ENCODE measurements at places on chromosomes 5 and 9.

DNA sequence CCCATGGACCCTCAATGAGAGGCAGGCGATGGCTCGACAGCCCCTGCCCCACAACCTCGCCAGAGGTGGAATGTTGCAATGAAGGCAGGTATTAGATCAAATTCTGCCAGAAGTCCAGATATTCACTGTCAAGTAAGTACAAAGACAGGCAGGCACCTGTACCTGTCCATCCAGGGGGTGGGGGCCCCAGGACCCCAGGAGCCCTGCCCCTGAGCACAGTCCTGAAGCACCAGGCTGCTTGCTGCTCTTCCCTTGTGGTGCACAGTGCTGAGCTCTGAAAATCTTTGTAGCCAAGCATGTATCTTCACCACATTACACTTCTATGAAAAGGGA lies 26.2 kb upstream of the HMCN2 start:
- no peak for DNase-seq

- no peak for DNase-seq
Observed at GRCh38 chr5:17174965-17175364, 42.5 kb upstream of the BASP1 start.

DNA sequence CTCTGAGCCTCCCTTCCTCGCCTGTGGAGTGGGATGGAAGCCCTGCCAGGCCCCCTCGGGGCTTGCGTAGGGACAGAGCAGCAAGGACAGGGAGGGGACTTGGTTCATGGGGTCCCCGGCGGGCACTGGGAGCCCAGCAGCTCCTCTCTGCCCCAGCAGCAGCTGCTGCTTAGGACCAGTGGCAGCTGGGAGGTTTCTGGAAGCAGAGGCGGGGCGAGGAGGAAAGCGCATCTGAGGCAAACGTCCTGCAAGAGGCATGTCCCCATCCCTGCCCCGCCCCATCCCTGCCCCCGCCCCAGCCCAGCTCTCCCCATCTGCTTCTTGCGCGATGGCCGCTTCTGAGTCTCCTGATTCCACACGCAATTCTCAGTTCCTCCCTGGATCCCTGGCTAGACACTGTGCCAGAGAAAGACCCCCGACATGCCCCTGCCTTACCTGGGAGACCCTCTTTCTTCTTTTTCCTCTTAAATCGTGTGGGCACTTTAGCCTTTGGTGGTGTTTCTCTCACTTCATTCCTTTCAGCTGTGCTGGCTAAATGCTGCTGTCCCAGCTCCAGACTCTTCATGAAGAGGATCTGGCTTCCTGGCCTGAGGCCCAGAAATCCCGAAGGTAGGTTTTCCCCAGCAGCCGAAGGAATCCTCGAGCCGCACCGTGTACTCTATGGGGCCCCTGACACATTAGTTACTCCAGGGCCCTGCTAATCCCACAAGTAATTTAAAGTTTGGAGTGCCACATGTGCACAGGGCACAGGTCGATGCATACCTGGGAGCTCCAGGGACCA lies 4.4 kb upstream of the OR2S2 start:
- DNase-seq = no peak

DNA sequence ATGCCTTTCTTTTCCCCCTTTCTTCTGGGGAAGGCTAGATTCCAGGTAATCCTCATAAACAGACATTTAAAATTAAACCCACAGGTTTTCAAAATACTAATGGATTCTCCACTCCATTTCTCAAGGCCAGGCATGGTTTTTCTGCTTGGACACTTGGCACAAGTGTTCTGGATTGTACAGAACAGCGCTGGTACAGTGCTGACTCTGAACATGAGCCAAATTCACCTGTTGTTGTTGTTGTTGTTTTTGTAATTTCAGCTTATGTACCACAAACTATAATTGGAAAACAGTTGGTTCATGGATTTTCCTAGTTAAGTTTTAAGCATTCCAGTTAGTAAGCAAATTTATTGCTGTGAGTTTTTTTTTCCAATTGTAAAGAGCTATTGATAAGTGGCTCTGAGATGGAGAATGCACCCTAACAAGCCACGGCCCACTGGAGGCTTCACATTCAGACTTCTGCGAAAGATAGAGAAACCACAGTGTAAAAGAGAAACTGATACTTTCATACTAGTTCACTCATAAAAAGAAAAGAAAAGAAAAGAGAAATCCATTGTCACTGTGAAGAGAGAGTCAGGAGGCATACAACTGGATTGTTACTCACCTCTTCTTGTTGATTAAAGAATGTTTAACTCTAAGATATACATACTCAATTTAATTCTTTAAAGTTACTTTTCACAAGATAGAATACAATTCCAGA lies 16.2 kb upstream of the ITGA1 start:
- DNase-seq = peak; percentile 10

DNA sequence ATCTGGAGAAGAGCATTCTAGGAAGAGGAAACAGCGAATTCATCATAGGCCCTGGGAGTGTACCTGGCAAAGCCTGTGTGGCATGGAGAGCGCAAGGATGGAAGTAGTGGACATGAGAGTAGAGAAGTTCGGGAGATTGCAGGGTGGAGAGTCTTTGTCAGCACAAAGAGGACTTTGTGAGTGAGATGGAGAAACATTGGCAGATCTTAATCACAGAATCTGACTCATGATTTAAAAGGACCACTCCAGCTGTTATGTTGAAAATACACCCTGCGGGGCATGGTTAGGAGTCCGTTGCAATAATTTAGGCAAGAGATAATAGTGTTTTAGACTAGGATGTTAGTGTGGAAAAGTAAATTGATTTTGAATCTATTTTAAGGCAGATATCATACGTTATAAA lies 116.9 kb downstream of the HACD4 start:
- no peak for DNase-seq

DNA sequence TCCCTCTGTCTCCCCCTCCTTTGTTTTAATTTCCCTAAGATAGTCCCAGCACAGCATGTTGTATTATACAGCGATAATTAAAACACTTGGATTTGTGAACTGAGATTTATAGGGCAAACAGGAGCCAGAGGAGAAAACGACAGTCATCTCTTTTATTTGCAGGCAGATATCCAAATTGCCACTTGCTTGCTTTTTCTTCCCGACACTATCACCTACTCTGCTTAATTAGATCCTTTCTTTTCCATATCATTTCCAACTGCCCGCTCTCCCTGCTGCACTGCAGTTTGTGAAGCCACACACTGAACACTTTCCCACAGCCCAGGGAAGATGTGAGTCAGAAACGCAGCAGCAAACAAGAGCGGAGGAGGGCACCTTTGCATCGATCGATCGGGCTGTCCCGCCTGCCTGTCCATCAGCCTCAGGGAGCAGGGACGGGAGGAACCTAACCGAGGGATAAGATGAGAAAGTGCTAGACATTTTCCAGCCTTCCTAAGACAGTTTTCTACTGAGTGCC lies 35.8 kb upstream of the SPRY4 start:
- DNase-seq = no peak

GRCh38 chr9:126388964-126389708 lies 62.5 kb downstream of the MVB12B start:
- DNase-seq = no peak

DNA sequence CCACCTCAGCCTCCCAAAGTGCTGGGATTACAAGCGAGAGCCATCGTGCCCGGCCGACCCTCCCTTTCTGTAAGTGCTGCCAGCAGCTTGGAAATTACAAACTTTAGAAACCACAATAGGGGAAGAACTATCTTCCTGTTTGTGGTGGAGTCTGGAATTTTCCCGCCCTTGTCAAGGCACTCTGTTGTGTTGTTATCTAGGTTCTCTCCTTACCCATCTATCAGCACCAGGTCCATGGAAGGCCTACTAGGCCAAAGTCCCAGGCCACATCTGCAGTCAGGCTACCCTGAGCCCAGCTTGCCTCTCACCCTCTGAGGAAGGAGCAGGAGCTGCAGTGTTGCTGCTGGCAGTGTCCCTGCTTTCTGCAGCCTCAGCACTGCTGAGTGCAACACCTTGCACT lies 214.9 kb downstream of the MCTP1 start:
- DNase-seq = no peak

- no peak for DNase-seq
Observed at GRCh38 chr9:26244661-26245451, 566.6 kb upstream of the TUSC1 start.

DNA sequence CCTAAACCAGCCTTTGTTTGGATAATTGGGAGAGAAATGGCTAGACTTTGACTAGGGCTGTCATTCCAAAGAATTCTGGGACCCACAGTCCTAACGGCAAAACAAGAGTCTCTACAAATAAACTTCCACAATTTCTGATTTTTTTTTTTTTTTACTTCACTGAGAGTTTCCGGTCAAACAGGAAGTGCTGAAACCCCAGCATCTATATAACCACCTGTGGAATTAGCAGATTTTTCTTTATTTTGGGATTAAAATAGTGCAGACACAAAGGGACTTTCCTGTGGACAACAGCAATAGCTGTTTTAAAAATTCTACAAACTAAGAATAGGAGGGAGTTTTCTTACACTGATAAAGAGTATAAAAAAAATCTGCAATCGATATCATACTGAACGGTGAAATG lies 157.4 kb downstream of the ARSB start:
- DNase-seq = no peak

DNA sequence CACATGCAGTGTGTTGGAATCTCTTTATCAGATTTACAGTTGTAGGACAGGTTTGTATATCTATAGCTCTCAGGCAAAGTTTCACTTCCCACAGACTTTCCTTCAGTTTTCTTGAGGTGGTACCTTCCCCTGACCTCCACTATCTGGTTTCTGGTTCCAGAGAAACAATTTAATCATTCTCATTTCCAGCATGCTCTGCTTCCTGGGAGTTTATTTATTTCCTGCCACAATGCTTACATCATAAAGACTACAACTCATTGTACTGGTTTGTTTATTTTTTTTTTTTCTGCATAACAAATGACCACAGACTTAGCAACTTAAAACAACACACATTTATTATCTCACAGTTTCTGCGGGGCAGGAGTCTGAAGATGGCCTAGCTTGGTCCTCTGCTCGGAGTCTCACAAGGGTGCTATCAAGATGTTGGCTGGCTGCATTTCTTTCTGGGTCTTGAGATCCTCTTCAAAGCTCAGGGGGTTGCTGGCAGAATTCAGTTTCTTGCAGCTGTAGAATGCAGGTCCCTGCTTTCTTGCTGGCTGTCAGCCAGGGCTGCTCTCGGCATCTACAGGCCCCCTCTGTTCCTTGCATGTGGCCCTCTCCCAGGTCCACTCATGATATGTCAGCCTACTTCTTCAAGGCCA lies 247.7 kb downstream of the ENC1 start:
- no peak for DNase-seq

- no peak for DNase-seq
Observed at GRCh38 chr5:52707616-52708015, 80.1 kb upstream of the ITGA1 start.

DNA sequence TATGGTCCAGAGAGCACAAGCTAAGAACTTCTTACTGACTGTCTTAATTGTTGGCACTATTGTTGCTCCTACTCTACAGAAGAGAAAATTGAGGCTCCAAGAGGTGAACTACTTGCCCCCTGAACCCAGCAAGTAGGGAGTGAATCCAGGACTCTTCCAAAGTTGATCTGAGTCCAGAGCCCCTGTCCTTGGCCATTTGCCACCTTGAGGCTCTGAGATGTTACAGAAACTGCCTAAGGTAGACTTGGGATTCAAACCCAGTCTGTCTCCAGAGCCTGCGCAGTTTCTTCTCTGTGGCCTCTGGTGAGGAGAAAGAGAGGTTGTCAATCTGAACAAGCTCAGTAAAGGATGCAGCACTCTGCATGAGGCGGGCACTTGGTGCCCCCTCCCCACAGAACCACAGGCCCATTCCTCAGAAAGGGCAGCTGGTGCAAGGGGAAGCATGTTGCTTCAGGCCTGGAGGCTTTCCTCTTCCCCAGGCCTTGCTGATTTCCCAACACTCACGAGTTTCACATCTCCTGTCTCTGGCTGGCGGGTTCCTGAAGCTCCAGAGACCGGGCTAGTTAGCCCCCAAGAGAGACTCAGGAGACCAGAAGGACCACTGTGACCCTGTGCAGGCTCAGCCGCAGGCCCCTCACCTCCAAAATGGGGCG lies 2.9 kb upstream of the LCP2 start:
- no peak for DNase-seq

GRCh38 chr9:74554751-74555419 lies 57.8 kb downstream of the RORB start:
- no peak for DNase-seq

- no peak for DNase-seq
Observed at GRCh38 chr9:76571288-76571687, 112.3 kb downstream of the GCNT1 start.

DNA sequence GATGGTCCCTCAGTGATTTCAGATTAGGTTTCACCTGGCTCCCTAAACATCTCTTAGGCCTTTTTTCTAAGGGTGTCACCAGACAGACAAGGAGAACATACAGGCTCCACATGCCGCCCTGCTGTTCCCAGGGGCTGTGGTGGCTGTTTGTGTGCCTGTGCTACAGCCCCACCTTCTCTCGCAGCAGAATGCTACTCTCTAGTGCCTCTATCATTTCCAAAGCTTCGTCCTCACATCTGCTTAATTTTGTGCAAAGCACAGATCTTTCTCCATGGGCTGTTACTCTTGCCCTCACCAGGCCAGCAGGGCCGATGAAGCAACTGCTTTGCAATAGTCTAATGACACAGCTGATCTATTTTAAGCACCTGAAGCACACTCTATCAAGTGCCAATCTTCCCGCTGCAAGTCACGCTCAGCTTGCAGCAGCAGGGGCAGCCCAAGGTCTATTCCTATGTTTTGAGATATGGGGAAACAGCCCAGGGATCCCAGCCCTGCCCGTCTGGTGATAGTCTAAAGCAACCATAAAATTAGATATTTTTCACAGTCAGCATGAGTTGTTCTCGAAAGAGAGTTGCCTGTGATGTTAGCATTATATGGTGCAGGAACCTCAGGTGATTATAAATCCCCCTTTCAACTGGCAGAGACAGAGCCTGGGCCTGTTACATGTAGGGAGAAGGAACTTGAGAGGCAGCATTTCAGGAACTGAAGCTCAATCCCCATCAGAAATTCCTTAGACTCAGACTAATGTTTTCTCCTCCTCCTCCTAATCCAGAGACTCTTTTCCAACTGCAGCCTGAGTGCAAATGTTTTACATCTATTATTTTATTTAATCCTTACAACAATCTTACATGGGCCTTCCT lies 12.7 kb downstream of the ABLIM3 start:
- DNase-seq = no peak

- no peak for DNase-seq
Observed at GRCh38 chr9:37033141-37033540, 927 bp downstream of the PAX5 start.

DNA sequence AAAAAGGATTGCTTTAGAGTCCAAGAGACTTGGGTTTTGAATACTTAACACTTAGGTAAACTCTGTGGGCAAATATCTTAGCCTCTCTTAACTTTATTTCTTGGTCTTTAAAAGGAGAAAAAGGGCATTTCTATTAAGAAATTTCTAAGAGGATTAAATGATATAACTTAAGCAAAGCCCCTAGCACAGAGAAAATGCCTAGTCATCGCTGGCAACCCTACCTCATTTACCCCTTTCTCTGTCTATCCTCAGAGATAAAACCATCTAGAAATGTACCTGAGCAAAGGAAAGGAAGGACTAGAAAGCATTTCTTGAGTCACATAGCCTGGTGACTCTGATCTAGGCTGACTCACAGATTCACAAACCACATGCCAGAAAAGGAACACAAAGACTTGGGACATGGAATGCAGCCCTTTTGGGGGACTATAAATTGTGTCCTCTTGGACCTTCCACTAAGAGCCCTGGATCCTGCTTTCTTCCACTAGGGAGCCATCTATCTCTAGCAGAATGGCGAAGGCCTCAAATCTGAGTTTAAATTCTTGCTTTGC lies 120.6 kb downstream of the FOXD1 start:
- DNase-seq = no peak

All from stimulated activated CD4-positive, alpha-beta T cell treated with anti-CD3 and anti-CD28 coated beads, Interleukin-12 subunit alpha, Interleukin-12 subunit beta, amount 100 ng/mL, for 4 hours (primary cell).